Thyroid gland (tissue), 4 donors: ENCODE measurements at places on chromosomes 6 and 20. TPM values are rescaled to one million over a fixed set of nuclear protein-coding genes. Genes with fewer than 3 reads are reported as not detected.

The ADGRB3 gene
- total RNA-seq: 3.0 TPM

The RAD21L1 gene
- not detected for total RNA-seq

The VGLL2 gene
- not detected for total RNA-seq

The BPIFA1 gene
- not detected for total RNA-seq

The GJA10 gene
- total RNA-seq: not detected

The NHLRC1 gene
- 4.2 TPM for total RNA-seq

The SIRPA gene
- 35.1 TPM for total RNA-seq

The ISM1 gene
- total RNA-seq: 98.4 TPM

The IYD gene
- total RNA-seq: 1,038 TPM

The PTCHD4 gene
- total RNA-seq: 2.8 TPM

The SDHAF4 gene
- 10.4 TPM for total RNA-seq

The FBXO9 gene
- total RNA-seq: 76.5 TPM

- DNase-seq: no peak
- no peaks in the 10 kb centered on the region for H3K36me3 ChIP-seq
- H3K27ac ChIP-seq: no peak overlapping the region
Measured at GRCh38 chr20:6733965-6734364, 33.5 kb upstream of the BMP2 start.

GRCh38 chr6:14626556-14626955 lies 509.0 kb downstream of the CD83 start:
- DNase-seq: no peak
- no peak overlapping the region for H3K4me3 ChIP-seq
- H3K27ac ChIP-seq: no peak overlapping the region
- peaks cover 17% of the 10 kb centered on the region for H3K4me1 ChIP-seq
- H3K27me3 ChIP-seq: no peaks in the 10 kb centered on the region

DNA sequence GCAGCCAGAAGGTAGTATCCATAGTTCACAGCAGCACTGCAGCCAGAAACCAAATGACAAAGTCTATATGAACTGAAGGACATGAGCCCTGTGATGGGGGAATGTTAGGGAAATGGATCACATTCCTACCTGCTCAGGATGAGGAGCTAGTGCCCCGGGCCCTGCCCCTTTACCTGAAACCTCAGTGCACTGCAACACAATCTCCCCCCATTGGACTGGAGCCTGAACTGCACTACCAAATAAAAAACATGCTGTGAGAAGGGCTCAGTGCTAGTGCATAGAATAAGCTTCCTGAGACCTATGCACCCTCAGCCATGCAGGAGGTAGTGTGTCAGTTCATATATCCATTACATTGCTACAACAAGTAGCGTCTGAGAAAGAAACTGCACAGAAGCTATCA lies 477.8 kb downstream of the HACE1 start:
- H3K36me3 ChIP-seq: no peaks in the 10 kb centered on the region
- no peak for DNase-seq
- H3K27ac ChIP-seq: no peak overlapping the region

DNA sequence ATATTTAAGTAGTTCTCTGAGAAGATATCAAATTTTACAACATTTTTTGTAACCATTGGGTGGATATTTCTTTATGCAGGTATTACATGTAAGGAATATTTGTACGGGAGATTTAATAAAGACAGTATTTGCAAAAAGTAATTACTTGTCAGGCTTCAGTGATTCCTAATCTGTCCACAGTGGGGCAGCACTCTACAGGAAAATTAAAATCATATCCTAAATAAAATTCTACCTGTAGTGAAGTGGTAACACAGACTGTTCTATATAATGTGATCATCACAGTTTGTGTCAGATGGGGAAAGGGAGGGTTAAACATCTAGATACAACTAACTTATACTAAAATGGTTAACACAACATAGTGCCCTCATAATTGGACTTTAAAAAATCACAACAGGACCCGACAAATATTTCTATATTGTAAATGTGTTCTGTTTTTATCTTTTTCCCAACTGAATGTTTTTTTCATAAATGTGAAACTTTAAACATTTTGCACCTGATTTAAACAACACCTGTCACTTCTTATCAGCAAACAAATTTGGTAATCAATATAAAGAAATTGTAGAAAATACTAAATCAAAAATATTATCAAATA lies 145.6 kb upstream of the MANEA start:
- H3K4me3 ChIP-seq: no peak overlapping the region
- peak; percentile 16 for DNase-seq
- H3K4me1 ChIP-seq: no peaks in the 10 kb centered on the region
- H3K27ac ChIP-seq: no peak overlapping the region
- H3K27me3 ChIP-seq: no peaks in the 10 kb centered on the region
- no peaks in the 10 kb centered on the region for H3K36me3 ChIP-seq

DNA sequence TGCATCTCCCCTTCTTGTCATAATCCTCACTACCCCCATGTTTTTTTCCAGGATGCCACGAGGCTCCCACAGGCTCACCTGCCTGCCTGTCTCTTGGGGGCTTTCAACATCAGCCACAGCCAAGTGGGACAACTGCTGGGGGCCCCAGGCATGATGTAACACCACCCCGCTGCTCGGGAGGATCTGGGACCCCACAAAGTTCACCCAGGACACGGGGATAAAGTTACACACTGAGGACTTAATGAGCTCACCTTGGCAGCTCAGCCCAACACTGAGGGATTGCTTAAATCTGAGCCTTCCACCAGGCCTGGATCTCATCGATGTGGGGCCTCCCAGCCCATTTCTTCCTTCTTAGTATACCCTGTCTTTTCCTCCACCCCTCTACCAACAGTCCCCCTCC lies 56.4 kb upstream of the NNAT start:
- H3K36me3 ChIP-seq: no peaks in the 10 kb centered on the region
- H3K27ac ChIP-seq: no peak overlapping the region
- no peak overlapping the region for H3K4me3 ChIP-seq
- DNase-seq: no peak

DNA sequence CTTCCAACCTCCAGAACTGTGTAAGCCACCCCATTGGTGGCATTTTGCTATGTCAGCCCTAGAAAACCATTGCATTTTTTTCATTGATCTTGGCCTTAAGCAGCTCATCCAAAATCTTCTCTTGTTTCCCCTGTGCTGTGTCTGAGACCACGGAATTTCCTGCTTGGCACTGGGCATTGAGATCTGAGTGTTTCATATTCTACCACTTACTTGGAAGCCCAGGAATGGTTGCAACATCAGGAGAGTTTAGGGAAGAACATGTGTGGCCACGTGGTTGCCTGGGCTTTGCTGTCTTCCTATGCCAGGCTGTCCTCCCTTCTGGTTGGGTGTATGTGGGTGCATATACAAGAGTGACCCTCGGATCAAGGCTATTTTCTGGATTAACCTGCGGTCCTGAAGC lies 139.3 kb upstream of the PMEPA1 start:
- H3K4me1 ChIP-seq: no peaks in the 10 kb centered on the region
- no peaks in the 10 kb centered on the region for H3K36me3 ChIP-seq
- H3K4me3 ChIP-seq: no peak overlapping the region
- no peak for DNase-seq
- no peak overlapping the region for H3K27ac ChIP-seq

DNA sequence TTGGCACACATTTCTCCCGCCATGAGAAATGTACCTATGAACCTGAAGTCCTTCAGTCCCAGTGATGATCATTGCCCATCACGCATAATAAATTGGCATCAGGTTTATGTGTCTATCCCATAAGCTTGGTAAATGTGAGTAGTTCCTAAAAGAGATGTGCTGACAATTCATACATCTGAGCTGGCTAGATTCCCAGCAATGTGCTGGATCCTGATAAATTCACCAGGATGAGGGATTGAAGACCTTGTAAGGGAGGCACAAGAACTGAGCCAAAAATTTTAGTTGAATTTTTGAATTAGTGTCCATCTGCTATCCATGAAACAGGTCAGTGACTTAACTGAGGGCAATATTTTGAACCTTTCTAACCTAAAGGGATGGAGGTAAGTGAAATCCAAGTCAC lies 267.9 kb upstream of the CITED2 start:
- H3K27me3 ChIP-seq: no peaks in the 10 kb centered on the region
- H3K4me3 ChIP-seq: no peak overlapping the region
- no peaks in the 10 kb centered on the region for H3K36me3 ChIP-seq
- no peak for DNase-seq
- H3K27ac ChIP-seq: no peak overlapping the region
- no peaks in the 10 kb centered on the region for H3K4me1 ChIP-seq

DNA sequence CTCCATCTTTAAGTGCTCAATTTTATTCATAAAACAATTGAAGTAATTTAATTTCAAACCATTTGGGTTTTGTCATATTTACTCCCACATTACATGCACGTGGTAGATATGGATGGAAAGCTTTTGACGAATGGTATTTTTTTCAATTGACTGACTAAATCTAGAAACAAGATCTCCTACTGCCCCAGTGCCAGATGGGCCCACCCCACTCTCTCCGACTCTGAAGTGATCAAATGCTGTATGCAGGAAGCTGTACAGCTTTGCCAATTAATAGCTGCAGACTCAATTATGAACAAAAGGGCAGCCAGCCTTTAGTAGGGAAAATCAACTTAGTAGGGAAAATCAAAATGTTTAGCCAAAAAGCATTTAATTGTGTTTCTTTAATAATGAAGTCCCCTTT lies 46.2 kb downstream of the PACRG start:
- no peak for DNase-seq
- H3K36me3 ChIP-seq: no peaks in the 10 kb centered on the region
- H3K4me3 ChIP-seq: no peak overlapping the region
- no peaks in the 10 kb centered on the region for H3K27me3 ChIP-seq

DNA sequence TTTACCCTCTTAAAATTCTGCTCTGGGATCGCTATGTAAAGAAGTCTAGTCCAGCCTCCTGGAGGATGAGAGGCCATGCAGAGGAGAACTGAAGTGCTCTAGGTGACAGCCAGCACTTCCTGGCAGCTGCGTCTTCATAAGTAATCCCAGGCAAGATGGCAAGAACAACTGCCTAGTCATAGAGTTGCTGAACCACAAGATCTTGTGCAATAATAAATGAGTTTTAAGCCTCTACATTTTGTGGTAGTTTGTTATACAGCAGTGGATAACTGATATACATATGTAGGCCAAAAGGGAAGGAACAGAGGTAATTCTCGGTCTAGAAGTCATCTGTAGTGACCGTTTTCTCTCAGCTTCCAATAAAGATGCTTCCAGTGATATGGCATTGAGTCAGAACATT lies 103.8 kb upstream of the FLRT3 start:
- no peaks in the 10 kb centered on the region for H3K4me1 ChIP-seq
- no peaks in the 10 kb centered on the region for H3K27me3 ChIP-seq
- H3K27ac ChIP-seq: no peak overlapping the region
- H3K4me3 ChIP-seq: no peak overlapping the region

GRCh38 chr20:59613861-59614260 lies 9.5 kb downstream of the PHACTR3 start:
- H3K27me3 ChIP-seq: no peaks in the 10 kb centered on the region
- no peaks in the 10 kb centered on the region for H3K4me1 ChIP-seq
- no peaks in the 10 kb centered on the region for H3K36me3 ChIP-seq
- DNase-seq: no peak
- H3K4me3 ChIP-seq: no peak overlapping the region
- no peak overlapping the region for H3K27ac ChIP-seq

- DNase-seq: no peak
- no peak overlapping the region for H3K4me3 ChIP-seq
- no peaks in the 10 kb centered on the region for H3K27me3 ChIP-seq
- H3K27ac ChIP-seq: no peak overlapping the region
- H3K4me1 ChIP-seq: no peaks in the 10 kb centered on the region
Measured at GRCh38 chr20:24658920-24659660, 189.7 kb downstream of the SYNDIG1 start.

GRCh38 chr6:67640484-67640883 lies 994.6 kb upstream of the ADGRB3 start:
- DNase-seq: no peak
- H3K4me3 ChIP-seq: no peak overlapping the region
- H3K27ac ChIP-seq: no peak overlapping the region
- H3K36me3 ChIP-seq: no peaks in the 10 kb centered on the region

DNA sequence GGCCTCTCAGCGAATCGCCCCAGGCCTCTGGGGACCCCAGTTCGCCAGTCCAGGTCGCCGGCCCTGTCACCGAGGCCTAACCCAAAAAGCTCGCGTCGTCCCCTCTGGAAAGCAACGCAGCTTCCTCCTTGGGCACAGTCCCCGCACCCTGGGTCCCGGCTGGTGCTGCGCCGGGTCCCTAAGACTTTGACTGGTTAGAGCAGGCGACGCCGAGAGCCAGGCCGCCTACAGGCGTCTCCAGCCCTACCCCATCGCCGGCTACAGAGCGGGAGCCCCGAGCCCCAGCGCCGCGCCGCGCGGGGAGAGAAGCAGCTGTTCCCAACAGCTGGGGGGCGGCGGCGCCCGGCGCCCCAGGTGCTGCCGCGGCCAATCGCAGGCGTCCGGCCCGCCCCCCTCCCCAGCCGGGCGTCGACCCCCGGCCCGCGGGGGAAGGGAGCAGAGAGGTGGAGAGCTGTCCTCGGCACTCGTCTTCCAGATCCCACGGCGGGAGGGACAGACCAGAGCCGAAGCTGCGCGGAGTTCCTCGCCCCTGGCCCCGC lies 540 bp upstream of the RBM24 start:
- H3K36me3 ChIP-seq: no peaks in the 10 kb centered on the region
- H3K27me3 ChIP-seq: no peaks in the 10 kb centered on the region
- no peaks in the 10 kb centered on the region for H3K4me1 ChIP-seq
- peak overlapping the region; percentile 35 for H3K4me3 ChIP-seq
- DNase-seq: peak; percentile 59

- no peaks in the 10 kb centered on the region for H3K4me1 ChIP-seq
- no peak overlapping the region for H3K4me3 ChIP-seq
- no peaks in the 10 kb centered on the region for H3K36me3 ChIP-seq
- no peaks in the 10 kb centered on the region for H3K27me3 ChIP-seq
Measured at GRCh38 chr20:1616858-1617434, 2.9 kb downstream of the SIRPB1 start.

DNA sequence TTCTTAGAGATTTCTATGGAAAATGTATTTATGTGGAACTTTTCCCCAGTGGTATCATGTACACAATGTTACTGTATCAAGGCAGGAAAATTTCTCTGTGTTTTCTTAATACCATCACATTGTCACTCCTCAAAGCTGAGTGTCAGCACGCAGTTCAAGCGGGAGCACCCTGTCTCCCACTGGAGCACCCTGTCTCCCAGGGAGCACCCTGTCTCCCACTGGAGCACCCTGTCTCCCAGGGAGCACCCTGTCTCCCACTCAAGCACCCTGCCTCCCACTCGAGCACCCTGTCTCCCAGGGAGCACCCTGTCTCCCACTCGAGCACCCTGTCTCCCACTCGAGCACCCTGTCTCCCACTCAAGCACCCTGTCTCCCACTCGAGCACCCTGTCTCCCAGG lies 51.3 kb downstream of the PSMG4 start:
- no peak overlapping the region for H3K4me3 ChIP-seq
- H3K36me3 ChIP-seq: no peaks in the 10 kb centered on the region
- no peak overlapping the region for H3K27ac ChIP-seq
- no peaks in the 10 kb centered on the region for H3K27me3 ChIP-seq
- peaks cover 5% of the 10 kb centered on the region for H3K4me1 ChIP-seq

- no peak overlapping the region for H3K27ac ChIP-seq
- DNase-seq: no peak
- H3K36me3 ChIP-seq: no peaks in the 10 kb centered on the region
- no peaks in the 10 kb centered on the region for H3K4me1 ChIP-seq
- H3K4me3 ChIP-seq: no peak overlapping the region
- no peaks in the 10 kb centered on the region for H3K27me3 ChIP-seq
Measured at GRCh38 chr20:16778159-16778558, 30.0 kb downstream of the OTOR start.
